ENCODE measurements at places on chromosomes 7 and 10. TPM values are rescaled to one million over a fixed set of nuclear protein-coding genes. Genes with fewer than 3 reads are reported as not detected.

Gene ARMC3
- not detected for total RNA-seq

Gene CLIP2
- total RNA-seq: 27.7 TPM

Gene ANKRD1
- 1,007 TPM for total RNA-seq

Gene HGF
- total RNA-seq: 1.7 TPM

Gene SDHAF3
- total RNA-seq: 9.6 TPM

Gene CPA4
- total RNA-seq: 0.27 TPM
